ENCODE measurements at places on chromosomes 13 and 19.

GRCh38 chr19:54399189-54399588, 16.1 kb upstream of the TTYH1 start:
- DNase-seq: no peak

GRCh38 chr19:49395581-49396407, 7.7 kb downstream of the KASH5 start:
- no peak for DNase-seq

- no peak for DNase-seq
Measured at GRCh38 chr13:102970542-102970941, 95.7 kb downstream of the SLC10A2 start.

DNA sequence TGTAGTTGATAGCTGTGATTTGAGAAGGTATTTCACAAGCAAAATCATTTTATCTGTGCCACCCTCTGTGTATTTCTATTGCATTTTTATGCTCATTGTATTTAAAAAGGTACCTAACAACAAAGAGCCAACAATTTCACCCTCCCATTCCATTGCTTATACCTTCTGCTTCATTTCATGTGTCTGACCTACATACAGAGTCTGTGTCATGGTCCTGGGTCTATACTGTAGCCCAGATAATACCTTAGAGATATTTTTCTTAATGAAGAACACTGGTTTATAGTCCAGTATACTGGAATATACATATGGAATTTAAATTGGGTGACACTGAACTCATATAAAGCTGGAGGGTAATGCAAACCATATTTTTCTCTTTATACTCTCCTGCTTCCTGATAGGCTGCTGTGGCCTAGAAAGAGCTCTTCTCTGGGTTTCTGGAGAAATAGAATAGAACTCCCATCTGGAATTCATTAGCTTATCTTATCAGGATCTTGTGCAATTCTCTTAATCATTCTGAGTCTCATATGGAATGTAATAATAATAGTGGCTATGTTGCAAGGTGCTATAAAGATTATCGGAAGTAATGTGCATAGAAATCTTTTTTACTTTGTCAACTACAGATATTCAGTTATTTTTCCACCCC, 31.8 kb upstream of the SPART start:
- DNase-seq: no peak

- no peak for DNase-seq
Measured at GRCh38 chr19:54473071-54473891, at the start of gene CDC42EP5. Gene CDC42EP5, minus strand, starts transcription at chr19:54473296. Its CDS starts 7,749 bp downstream, at chr19:54465547.

GRCh38 chr19:11560404-11561051, 1.5 kb upstream of the ELOF1 start:
- DNase-seq: no peak

DNA sequence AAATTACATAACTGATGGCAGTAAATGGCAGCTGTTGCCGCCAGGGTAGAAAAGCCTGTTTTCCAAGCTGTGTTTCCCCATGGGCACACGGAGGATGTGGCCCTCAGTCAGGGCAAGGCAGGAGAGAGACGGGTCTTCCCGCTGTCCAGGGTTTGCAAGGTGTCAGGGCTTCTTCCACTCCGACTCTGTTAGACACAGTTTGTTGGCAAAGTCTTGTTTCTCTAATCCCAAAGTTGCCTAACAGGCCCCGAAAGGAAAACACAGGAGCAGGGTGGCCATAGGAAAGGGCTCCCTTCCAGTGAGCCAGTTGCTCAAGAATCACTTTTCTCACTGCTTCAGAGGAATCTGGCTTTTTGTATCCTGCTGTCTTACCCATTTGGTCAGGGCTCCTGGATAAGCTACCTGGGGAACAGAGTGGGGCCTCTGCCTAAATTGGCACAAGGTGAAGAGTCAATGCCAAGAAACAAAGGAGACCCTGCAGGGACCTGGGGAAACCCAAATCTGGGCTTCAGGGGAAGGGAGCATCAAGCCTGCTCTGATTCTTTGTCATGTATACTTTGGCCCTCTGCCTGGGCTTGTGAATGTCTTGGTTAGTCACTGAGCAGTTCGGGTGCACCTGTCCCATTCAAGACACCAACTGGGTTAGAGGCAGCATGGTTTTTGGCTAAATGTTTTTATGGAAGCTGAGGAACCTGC, 29.0 kb upstream of the CXCL17 start:
- no peak for DNase-seq

GRCh38 chr19:49109051-49109450, 5.1 kb upstream of the LIN7B start:
- no peak for DNase-seq

DNA sequence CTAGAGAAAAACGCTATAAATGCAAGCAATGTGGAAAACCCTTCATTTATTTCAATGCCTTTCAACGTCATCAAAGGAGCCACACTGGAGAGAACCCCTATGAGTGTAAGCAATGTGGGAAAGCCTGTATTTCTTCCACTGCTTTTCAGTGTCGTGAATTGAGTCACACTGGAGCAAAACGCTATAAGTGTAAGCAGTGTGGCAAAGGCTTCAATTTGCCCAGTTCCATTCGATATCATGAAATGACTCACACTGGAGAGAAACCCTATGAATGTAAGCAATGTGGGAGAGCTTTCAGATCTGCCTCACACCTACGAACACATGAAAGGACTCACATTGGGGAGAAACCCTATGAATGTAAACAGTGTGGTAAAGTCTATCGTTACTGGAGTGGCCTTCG, 27.4 kb downstream of the ZNF20 start:
- DNase-seq: no peak
